ENCODE measurements at places on chromosomes 12 and 14.
A peak's percentile ranks its signal among the peaks of the same experiment; 100 is the strongest.

- no peak for DNase-seq
Measured at GRCh38 chr12:90126125-90126524, 417.5 kb upstream of the ATP2B1 start.

GRCh38 chr14:69647213-69647612 lies 35.8 kb downstream of the SUSD6 start:
- no peak for DNase-seq

GRCh38 chr14:80868260-80868659 lies 73.3 kb downstream of the CEP128 start:
- no peak for DNase-seq

DNA sequence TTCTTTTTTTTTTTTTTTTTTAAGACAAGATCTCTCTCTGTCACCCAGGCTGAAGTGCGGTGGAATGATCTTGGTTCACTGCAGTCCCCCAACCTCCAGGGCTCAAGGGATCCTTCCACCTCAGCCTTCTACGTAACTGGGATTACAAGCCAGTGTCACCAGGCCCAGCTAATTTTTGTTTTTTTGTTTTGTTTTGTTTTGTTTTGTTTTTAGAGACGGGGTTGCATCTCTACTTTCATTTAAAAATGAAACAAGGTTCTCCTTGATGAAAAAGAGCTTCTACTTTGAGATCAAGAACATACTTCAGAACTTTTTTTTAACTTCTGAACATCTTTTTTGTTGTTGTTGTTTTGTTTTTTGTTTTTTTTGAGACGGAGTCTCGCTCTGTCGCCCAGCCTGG lies 121.7 kb upstream of the PRB2 start:
- no peak for DNase-seq

DNA sequence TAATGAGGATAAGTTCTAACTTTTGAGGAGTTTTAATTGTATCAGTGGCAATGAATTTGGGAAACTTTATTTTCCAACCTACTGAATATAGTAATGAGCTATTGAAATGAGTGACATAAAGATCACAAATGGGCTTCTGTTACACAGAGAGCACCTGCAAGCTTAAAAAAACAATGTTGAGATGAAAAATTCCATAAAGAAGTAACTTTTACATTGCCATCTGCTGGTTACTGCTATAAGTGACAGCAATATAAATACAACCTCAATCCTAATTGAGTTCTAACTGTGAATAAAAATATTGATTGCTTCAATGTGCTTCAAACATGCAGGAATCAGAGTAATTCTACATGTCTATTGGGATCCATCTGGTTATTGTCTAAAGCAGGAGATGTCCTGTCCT lies 14.2 kb downstream of the WIF1 start:
- no peak for DNase-seq

DNA sequence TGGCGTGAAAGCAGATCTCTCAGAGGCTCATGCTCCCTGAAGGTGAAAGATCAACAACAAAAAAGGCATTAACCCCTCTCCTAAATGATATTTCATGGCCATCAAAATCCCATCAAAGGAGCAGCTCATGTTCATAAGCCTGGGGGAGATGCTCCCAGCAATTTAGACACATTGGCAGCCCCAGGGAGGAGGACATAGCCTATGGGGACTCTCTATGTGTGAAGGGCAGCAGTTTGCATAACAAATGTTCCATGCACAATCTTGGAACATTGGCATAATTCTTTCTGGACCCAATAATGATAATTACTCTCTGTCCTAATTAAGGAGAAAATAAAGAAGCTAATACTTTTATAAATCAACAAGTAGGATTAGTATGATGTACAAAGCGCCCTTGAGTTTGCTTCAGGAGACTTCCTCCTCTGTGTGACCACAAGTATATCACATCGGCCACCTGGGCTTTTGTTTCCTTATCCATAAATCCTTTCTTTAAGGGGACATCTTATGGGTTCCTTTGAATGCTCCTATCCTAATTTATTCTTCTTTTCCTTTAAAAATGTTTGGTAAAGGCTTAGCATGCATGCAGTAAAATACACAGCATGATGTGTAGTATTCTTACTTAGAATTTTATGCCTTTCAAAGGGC lies 161.9 kb upstream of the PLEKHG7 start:
- no peak for DNase-seq

DNA sequence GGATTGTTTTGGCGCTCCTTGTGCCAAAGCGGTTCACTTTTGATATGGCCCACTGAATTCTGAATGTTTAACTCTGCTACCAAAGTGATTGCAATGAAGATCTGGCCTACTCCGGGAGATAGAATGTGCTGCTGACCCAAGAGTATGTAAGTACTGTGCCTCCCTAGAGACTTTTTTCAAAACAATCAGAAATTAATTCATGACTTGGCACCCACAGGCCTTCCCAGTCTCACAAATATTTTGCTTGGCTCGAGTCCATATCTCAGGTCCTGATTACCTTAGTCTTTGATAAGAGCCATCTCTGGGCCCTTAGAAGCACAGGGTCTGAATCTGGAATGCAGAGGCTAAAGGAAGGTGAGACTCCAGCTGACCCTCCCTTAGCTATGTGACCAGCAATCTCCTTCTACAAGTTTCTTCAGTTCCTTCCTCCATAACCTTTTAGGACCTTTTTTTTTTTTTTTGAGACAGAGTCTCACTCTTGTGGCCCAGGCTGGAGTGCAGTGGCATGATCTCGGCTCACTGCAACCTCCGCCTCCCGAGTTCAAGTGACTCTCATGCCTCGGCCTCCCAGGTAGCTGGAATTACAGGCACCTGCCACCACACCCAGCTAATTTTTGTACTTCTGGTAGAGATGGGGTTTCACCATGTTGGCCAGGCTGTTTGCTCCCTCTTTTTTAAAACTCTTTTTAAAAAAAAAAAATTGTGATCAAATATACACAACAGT lies 49.5 kb upstream of the METAP2 start:
- DNase-seq: no peak

DNA sequence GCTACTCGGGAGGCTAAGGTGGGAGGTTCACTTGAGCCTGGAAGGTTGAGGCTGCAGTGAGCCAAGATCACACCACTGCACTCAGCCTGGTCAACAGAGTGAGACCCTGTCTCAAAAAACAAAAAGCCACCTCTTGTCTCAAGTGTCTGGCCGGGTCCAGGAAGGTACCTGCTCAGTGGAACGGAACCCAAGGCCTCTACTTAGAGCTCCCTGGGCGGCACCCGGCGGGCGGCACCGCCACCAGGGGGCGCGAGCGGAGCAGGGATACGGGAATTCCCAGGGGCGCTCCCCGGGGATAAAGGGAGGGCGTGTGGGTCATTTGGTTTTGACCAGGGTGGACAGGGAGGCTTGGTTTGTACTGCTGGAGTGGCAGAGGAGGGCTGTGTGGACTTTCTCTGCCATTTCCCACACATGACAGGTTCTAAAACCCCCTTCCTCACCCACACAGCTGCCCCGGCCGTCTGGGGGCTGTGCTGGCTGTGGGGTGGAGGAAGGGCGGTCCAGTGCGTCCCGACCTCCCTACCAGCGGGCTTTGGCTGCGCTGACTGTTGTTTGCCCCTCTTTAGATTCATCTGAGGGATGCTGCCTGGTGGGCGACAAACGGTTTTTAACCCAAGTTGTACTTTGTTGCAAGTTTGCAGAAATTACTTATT lies 91.4 kb downstream of the SETD3 start:
- DNase-seq: peak; percentile 19

GRCh38 chr12:130463275-130463658 lies 125.6 kb downstream of the PIWIL1 start:
- DNase-seq: no peak

GRCh38 chr14:53531156-53531555 lies 378.0 kb upstream of the DDHD1 start:
- no peak for DNase-seq

- DNase-seq: no peak
Measured at GRCh38 chr14:24849471-24849870, 200.5 kb downstream of the STXBP6 start.

DNA sequence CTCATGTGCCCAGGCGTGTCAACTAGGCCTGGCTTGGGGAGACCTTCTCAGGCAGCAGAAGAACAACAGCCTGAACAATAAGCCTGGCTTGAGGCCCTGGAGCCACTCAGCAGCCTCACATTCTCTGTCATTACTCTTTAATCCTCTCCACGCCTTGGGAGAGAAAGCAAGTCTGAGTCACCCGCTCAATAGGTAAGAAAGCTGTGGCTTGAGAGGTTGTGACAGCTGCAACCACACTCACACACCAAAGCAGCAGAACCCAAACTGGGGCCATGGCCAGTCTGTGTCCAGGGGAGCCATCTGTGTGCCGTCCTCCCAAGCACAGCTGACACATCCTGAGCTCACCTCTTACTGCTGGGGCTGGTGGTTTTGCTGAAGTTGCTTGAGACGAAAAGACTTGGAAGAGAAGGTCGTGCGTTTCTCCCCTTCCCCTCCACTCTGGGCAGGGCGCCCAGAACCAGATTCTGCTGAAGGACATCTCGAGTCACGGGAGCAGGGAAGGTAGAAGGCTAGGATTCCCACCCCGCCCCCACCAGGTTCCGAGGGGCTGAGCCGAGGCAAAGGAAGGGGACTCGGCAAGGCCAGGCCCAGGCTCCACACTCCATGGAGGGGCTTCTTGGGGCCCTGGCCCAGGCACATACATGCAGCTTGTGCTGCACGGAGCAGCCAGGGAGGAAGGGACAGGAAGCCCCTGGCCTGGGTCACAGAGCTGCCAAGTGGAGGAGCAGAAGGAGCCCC lies 5.5 kb downstream of the TMEM63C start:
- DNase-seq: no peak

DNA sequence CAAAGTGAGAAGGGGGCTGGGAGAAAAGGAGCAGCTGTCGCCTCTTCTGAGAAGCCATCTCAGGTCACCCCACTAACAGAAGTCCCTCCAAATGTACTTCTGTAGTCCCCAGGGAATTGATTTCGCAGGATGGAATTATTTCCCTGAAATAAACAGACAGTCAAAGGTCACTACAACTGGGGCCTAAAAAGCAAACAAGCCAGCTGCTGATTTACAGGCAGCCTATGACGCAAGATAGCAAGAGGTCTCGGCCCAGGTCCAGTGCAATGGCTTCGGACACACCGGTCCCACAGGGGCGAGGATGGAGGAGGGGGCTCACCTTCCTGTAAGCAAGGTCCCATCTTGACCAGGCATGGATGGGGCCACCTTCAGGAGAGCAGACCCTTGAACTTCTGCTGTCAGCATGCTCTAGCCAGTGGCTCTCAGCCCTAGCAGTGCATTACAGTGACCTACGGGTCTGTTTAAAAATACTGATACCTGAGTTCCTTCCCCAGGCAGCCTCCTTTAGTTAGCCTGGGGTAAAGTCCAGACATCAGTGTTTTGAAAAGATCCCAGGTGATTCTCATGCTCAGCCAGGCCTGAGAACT lies 18.1 kb downstream of the NUAK1 start:
- DNase-seq: no peak

- no peak for DNase-seq
Measured at GRCh38 chr12:93101367-93101766, 172.3 kb upstream of the EEA1 start.

DNA sequence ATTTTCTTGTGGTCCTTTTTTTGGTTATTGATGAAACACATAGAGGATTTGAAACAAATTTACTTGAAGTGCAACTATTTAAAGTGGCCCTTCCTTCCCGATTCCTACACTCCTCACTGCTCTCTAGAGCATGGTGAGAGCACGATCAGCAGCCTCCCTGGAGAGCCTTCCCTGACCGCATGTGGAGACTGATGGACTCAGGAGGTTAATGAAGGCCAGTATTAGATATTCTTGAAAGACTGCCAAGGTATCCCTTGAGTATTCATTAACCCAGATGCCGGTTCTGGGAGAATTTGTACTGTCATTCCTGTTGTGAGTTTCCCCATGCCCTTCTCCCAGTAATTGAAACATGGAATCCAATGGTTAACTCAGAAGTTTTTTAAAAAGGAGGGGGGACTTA lies 102.8 kb upstream of the FGD4 start:
- DNase-seq: no peak

GRCh38 chr12:120538281-120539156 lies 4.4 kb downstream of the RNF10 start:
- no peak for DNase-seq

DNA sequence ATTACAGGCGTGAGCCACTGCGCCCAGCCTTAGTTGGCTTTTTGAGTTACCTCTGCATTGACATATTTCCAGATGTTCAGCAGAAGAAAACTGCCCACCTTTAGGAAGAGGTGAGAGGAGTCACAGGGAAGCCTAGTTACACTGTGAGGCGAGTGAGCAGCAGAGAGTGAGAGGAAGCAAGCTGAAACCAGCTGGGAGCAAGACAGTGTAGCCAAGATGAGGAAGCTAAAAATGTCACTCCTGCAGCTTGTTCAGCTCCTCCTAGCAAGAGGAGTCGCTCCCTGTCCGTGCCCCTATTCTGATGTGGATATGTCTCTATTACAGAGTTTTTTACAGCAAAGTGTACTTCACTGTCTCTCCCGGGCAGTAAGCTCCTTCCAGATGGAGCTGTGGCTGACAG lies 127.6 kb downstream of the GXYLT1 start:
- DNase-seq: no peak

DNA sequence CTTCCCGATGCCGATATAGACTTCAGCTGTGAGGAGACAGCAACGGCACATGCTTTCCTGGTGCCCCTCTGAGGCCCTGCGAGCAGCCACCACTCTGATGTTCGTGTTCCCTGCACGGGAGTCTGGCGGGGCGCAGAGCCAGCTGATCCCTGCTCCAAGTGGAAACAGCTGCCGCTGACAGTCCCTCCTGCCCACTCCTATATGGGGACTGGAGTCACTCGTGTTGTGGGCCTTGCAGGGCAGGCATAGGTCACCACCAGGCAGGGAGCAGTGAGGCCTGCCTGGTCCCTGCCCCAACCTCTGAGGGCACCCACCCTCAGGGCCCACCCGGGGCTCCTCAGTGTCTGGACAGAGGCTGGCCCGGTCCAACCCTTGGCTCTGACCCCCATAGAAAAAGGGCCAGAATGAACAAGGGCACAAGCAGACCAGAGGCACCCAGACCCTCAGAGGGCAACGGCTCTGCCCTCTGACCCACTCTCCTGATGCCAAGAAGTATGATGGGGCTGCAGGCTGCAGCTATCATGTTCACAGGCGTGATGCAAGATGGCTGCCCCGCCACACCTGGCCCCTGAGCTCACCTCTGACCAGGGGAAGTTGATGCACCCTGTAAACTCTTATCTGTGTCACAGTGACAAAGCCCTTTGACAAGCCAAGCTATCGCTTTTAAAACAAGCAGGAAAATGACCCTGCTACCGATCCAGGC lies 181.6 kb downstream of the CALM1 start:
- DNase-seq: no peak

GRCh38 chr12:29889737-29890136 lies 106.0 kb upstream of the TMTC1 start:
- DNase-seq: no peak

DNA sequence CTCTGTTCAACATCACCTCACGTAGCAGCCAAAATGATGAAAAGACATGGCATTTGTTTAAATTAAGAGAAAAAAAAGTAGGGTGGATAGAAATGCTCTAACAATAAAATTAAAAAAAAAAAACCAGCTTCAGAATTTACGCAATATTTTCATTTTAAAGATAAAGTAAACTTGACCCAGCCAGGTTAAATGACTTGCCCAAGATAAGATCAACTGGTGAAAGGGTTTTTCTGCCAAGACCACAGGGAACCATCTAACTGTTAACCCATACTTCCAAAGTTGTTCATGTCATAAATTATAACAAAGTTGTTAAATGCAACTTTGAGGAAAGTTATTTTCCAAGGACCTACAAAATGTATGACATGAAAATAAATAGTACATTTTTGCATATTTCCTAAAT lies 129.6 kb upstream of the SOX5 start:
- DNase-seq: no peak

- DNase-seq: no peak
Measured at GRCh38 chr12:20269337-20270067, 98.8 kb upstream of the PDE3A start.
